ENCODE measurements at places on chromosomes 3 and 15.

DNA sequence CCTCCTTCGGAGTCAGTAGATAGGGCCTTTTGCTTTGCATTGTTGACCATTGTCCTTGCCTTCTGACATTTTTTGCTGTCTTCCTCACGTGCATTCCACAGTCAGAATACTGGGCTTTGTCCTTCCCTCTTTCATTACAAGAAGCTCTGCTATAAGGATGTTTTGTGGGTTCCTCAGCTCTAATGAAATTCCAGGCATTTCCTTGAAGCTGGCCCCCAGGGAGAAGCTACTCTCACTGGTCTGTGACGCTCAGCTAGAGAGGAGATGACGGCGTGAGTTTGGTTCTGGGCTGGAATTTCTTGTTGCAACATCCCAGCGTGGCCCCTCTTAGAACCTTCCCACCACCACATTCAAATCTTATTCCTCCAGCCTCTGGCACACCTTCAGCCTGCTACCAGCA lies 210.2 kb downstream of the TJP1 start:
- no peak for DNase-seq

- DNase-seq, result no peak
Measured at GRCh38 chr15:98907927-98908471, 99.6 kb downstream of the PGPEP1L start.

DNA sequence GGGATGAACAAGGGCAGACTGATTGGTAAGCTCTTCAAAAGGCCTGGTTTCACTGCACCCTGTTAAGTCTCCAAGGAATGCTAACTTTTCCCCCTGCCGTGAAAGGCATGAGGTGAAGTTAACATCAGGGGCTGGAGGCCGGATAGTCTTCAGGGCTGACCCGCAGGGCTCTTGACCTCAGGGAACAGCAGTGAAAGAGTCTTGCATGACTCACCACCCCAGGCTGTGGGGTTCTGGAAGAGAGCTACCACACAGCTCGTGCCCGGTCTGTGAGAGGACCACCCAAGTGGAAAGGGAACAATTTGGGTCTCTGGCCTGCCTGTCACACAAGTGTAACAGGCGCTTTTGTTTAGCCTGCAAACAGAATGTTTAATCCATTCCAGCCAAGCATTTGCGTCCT lies 504.9 kb downstream of the EDEM1 start:
- no peak for DNase-seq

DNA sequence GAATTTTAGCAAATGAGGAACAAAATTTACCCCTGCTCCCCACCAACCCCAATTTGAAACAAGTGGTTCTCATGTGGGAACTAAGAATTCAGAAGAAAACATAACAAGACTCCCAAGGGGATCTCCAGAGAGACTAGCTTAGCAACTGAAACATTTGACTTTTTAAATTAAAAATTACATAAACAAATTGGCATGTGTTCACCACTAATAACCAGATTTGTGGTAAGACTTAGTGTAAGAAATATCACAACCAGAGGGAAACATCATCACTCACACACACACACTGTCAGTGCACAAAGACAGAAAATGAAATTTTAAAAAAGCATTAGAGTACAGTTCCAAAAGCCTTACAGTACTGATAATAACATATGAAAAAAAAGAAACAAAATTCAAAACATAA lies 348.8 kb downstream of the CGGBP1 start:
- no peak for DNase-seq

- no peak for DNase-seq
Measured at GRCh38 chr3:6435951-6436350, 425.0 kb upstream of the GRM7 start.

DNA sequence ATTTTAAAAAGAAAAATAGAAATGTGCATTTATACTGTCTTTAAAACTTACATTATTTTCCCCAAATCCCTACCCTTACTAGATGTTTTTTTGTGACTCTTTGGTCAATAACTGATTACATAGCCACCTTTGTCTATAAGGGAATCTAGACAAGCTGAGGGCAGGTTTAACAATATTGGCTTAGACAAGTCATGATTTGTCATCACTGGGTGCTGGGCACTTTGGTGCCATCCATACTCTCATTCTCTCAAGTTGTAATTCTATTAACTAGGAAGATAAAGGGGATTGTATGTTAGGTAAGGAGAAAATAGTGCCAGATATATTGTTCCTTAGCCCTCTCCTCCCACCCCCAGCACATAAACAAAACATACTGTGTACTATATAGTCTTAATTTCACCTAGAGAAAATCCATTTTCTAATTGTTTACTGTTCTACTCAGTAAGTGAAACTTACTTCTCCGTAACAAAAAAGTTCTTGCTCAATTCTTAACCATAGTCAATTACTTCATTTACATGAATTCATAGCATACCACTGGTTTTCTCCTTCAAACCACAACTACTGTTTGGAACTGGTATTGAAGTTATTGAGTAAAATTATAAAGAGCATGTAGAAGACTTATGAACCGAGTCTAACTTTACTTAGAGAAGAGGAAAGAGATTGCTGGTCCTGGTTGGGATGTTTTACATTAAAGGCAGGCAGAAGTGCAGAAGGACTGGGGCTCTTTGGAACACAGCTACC lies 877.1 kb downstream of the PDCD6IP start:
- DNase-seq, result no peak

DNA sequence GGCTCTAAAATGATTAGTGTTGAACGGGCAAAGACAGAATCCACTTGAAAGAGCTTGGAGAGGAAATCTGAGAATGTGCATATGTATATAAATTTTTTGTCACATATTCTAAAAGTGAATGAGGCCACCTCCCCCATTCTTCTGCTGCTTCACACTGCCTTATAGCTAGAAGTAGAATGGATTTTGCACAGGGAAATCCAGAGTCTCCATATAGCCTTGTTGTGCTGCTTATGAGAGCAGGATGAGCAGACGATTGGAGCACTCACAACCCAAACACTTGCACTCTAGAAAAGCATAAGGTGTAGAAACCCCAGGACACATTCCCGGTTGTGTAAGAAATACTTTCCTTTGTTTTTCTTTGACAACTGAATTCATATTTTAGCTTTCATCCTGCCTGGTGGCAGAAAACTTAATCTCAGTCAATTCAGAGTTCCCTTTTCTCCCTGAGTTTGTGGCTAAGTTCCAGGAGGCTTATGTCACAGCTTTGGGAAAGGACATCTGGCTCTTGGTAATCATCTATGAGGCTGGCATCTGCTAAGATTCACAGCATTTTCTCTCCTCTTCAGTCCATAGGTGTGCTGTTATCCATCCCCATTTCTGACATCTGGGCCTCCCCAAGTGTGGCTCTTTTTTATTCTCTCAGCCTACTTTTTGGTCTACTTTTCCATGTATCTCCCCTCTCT lies 188.4 kb upstream of the PFN2 start:
- DNase-seq, result no peak

- DNase-seq, result no peak
Measured at GRCh38 chr3:43618142-43618541, 3.7 kb downstream of the ANO10 start.

DNA sequence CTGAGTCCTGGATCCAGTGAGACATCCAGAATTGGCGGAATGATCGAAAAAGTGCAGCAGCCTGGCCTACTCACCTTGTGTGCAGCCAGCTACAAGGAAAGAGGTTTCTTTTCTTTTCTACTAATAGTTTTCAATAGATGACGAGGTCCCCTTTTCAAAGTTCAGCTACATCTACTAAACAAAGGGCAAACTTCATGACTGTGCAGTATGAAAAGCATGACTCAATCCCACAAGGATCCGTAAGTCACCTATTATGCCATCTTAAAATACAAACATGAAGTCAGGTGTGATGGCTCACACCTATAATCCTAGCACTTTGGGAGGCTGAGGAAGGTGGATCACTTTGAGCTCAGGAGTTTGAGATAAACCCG lies 16.7 kb downstream of the MIX23 start:
- DNase-seq, result no peak

GRCh38 chr3:124140746-124141145 lies 148.8 kb upstream of the ROPN1 start:
- DNase-seq, result no peak

- no peak for DNase-seq
Measured at GRCh38 chr3:168248383-168249204, 152.9 kb upstream of the GOLIM4 start.

- no peak for DNase-seq
Measured at GRCh38 chr3:119831941-119832371, 50.1 kb downstream of the NR1I2 start.

- DNase-seq, result no peak
Measured at GRCh38 chr3:97827741-97828471, 6.1 kb downstream of the CRYBG3 start.

DNA sequence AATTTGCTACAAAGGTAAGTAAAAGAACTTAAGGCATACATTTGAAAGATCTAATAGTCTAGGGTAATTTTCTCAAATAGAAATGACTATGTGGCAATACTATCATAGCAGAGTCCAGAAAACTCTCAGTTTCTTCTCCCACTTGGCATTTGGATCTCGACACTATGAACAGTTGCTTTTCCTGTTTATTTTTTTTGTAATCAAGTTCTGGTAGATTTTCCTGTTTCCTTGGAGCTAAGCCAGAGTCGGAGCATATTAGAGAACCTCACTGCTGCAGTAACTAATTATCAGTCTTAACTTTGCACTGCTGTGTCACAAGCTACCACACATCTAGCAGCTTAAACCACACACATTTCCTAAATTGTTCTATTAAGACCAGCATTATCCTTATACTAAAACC lies 44.9 kb upstream of the ZNF385D start:
- DNase-seq, result no peak

DNA sequence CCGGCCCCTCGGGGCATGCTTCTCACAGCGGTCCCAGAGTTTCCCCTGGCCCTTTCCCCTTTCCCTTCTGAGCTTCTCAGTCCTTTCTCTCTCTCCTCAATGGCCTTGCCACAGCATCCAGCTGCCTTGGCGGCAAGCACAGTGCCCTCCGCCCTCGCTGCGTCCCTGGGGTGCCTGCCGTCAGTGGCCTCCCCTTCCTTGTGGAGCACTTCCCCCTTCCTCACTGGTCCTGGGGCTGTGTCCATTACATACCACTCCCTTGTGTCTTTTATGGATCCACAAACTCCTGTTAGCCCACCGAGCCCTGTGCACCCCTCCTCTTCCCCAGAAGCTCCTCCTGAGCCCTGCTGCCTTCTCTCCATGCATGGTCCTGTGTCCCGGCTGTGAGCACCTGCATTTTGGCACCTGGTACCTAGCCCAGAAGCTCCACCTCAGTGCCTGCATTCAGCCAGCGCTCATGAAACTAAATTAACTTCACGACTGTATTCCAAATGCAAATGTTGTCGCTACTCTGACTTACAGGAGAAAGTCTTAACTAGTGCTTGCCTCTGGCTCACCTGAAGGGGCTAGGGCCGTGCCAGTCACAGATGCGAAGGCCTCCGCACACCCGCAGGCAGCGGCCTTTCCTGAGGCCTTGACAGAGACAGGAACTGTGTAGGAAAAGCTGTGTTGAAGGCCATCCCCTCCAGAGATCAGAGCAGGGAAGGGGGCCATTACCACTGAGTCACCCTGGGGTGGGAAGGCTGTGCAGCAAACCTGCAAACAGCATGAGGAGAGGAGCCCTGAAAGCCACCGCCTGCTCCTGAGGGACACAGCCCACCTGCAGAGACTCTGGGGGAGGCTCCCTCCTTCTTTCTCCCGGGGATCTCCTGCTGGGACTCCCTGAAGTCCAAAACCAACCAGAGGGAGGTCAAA lies 19.1 kb upstream of the KLF13 start:
- no peak for DNase-seq

- DNase-seq, result no peak
Measured at GRCh38 chr3:160665231-160665630, 11.7 kb upstream of the ARL14 start.

DNA sequence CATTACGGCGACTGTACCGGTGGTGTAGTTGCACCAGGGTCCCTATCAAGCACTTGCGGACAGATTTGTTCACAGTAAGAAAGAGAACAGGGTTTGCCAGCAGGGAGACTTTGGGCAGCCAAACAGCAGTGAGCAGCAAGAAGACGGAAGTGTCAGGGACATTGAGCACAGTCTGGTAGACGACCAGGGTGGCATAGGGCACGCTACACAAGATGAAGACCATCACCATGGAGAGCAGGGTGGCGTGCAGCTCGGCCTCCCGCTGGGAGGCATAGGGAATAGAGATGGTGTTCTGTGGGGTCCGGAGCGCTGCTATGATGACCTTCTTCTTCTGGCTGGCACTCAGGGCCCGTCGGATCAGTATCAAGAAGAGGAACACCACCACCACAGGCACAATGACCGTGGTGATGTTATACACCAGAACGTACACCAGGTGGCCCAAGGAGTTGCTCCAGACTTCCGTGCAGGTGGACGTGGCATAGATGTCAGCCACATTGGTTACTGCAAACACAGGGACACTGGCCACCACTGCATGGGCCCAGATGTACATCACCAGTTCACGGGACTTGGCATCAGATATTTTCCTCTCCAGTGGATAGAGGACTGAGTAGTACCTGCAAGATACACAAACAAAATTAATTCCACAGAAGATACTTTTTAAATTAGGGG lies 19.1 kb upstream of the FSIP1 start:
- DNase-seq, result no peak

DNA sequence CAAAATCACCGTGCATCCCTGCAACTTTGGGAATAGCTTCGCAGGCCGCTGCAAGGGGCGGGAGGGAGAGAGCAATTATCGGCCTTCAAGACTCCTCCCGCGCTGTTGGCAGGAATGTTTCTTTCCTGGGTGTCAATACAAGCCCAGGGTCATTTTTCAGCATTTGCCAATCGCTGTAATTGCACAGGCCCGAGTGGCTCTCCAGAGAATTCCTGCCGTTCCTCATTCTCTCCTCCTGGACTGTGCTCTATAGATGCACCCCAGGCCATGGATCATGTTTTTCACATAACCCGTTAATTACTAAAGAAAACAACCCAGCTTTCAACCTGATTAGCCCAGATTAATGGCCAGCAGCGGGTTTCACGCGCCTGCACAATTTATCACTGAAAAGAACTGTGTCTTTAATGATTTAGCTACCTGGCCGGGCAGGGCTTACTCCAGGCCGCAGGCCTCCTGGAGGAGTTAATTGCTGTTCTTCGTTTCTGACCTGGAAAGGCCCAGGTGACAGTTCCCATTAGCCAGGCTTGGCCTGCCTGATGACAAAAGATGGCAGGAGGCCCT lies 144.3 kb downstream of the OPA1 start:
- no peak for DNase-seq

- DNase-seq, result no peak
Measured at GRCh38 chr3:15744176-15744575, 53.6 kb downstream of the ANKRD28 start.

- no peak for DNase-seq
Measured at GRCh38 chr3:11134794-11135193, 19.5 kb upstream of the HRH1 start.

DNA sequence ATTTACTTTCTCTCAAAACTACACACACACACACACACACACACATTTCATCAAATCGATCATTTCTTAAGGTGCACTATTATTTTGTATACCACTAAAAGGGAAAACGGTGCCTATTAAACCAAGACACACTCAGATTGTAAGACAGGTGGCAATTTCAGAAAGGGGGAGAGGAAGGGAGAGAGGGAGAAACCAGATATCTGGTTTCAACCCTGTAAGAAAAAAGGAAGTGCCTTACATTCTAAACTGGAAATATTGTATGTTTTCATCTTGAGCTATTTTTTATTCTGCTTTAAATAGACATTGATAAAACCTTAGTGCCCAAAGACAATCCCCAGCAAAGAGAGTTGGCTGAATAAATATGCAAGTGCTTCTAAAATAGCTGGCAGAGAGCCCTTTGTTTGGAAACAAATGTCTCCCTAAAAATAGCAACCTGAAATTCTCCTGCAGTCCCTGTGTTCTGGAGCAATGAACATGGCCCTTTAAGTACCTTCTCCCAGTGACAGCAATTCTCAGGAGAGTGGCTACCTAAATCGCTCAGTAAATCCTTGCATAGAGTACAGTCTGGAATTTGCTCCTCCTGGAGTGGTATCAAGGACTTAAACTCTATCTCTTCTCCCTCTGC lies 85.7 kb downstream of the RARB start:
- no peak for DNase-seq

- DNase-seq, result no peak
Measured at GRCh38 chr3:85148036-85148435, 189.2 kb downstream of the CADM2 start.
